Stimulated activated CD8-positive, alpha-beta memory T cell treated with anti-CD3 and anti-CD28 coated beads, Interleukin-4, amount 100 ng/mL, for 1 hour (primary cell): ENCODE measurements at places on chromosomes 1 and 21.

DNA sequence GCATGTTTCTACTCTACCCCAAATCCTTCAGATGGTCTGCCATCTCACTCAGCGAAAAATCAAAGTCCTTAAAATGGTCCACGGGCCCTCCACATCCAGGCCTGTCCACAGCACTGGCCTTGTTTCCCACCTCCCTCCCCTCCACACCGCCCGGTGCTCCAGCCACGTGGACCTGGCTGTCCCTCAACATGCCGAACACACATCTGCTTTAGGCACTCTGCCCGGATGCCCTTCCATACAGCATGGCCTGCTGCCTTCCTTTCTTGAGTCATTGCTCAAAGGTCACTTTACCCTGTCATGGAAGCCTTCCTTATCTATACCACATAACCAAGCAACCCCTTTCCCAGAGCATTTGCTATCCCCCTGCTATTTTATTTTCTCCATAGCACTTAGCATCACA is 143.0 kb downstream of the DNM3 start:
- DNase-seq: no peak

- peak; percentile 6 for DNase-seq
These were observed at the start of gene PTCH2 for GRCh38 chr1:44842862-44843655. Gene PTCH2 (minus strand): TSS chr1:44843253. CDS start chr1:44842932, 321 bp downstream.

- DNase-seq: no peak
These were observed 5.0 kb downstream of the FYB2 start for GRCh38 chr1:56814205-56814604.

DNA sequence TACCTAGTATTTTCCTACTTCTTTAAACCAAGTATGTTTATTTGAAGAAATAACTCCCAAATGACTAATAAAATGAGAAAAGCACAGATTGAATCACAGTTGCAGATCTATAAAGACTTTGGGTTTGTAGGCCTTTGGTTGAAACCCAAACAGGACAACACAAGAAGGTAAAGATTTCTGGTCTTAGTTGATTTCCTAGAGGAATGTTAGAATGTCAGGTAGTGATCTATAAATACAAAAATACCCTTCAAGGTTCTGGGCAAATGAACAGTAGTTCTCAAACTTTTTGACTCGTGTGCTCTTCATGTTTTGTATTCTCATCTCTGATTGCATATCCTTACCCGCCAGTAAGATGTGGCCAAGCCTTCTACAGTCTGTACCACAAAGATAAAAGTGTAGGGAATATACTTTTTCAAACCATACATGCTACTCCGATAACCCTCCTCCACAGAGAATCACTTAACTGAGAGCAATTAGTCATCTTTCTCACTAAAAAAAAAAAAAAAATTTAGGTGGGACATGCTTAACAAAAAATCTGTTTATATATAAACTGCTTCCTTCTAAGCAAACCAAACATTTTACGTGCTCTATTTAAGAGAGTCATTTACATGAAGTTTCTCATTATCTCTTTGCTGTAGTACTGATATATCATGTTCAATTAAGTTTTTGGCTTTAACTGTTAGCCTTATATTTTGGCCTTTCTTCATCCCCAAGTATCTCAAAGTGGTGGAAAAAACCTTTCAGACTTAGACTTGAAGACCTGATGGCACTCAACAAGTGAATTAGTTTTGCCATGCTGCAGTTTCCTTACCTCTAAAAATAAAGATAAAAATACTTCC is 36.0 kb downstream of the CNIH4 start:
- DNase-seq: no peak

- DNase-seq: no peak
These were observed 499 bp upstream of the CRTC2 start for GRCh38 chr1:153958961-153959260.

- no peak for DNase-seq
These were observed 9.5 kb upstream of the C1orf167 start for GRCh38 chr1:11752359-11753088.

GRCh38 chr21:33971492-33972013 is 55.9 kb upstream of the ATP5PO start:
- DNase-seq: no peak

GRCh38 chr1:185244015-185244747 is 72.9 kb downstream of the IVNS1ABP start:
- DNase-seq: no peak

- DNase-seq: no peak
These were observed 442.6 kb upstream of the PRMT6 start for GRCh38 chr1:106613861-106614260.

- DNase-seq: no peak
These were observed 1.4 kb downstream of the DEPDC1 start for GRCh38 chr1:68495532-68495931.

GRCh38 chr1:3190256-3191041 is 121.4 kb downstream of the PRDM16 start:
- DNase-seq: no peak

GRCh38 chr1:214192825-214193643 is 87.9 kb upstream of the SMYD2 start:
- DNase-seq: no peak

- no peak for DNase-seq
These were observed 18.7 kb upstream of the PTGFR start for GRCh38 chr1:78471890-78472620.

GRCh38 chr1:1900883-1901640 is 10.2 kb upstream of the GNB1 start:
- DNase-seq: no peak

DNA sequence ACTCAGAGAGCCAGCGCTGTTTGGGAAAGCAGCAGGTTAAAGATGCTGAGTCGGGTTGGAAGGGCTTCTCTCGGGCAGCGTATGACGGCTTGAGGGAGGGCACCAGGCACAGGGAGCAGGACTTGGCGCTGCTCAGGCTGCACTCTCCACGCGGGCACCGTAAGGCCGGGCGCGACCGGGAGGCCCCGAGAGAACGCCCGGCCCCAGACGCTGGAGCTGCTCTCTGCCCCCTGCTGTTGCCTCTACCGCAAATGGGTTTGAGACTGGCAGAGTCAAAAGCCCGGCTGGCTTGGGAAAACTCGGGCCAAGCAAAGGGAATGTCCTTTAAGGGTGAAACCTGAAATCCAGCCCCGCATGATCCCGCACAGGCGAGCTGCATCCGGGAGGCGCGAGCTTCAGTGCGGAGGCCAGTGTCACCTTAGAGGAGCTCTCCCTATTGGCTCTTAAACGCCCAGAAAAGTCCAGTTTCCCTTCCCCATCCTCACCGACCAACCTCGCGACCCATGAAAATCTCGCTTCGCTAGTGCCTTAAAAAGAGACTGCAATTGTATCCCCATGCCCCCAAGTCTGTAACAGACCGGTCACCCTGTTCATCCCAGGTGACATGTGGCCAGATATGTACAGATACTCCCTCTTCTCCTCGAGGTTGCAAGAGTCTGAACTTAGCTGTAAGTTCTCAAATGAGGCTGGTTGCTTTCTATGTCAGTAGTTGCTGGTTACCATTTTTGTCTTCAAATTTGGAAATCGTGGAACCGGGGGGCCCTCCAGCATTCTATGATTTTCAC is 1.1 kb downstream of the PRRX1 start:
- no peak for DNase-seq

DNA sequence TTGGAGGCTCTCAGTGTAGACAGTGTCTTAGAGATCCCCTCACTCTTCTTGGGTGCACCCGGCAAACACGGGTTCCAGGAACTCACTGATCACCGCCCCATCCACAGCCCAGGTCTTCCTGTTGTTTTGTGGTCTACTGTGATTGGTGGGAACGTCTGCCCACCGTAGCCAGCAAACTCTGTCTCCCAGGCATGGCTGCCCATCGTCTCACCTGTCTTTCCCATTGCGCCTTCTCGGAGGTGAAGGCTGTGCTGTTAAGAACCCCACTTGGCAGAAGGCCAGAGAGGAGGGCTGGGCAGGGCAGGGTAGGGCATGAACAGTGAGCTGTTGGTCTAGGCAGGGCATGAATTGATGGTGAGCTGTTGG is 14.1 kb upstream of the KCNA2 start:
- no peak for DNase-seq

DNA sequence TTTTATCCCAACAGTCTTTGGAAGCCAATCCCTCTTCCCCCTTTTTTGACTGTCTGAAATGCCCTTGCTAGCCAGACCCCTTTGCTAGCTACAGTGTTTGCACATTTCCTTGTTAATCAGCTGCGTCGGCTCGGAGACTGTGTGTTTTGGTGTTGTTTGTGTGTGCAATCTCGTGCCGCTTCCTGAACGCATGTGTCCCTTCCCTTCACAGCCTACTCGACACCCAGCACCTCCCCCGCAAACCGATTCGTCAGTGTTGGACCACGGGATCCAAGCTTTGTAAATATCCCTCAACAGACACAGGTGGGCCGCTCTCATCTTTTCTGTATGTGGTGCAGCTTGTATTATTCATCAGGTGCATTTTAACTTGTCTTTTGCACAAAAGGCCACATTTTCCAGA is 298.7 kb downstream of the TM2D1 start:
- DNase-seq: no peak

GRCh38 chr21:26159869-26160268 is 10.7 kb downstream of the APP start:
- no peak for DNase-seq

GRCh38 chr1:30325085-30325935 is 398.1 kb downstream of the MATN1 start:
- DNase-seq: no peak

DNA sequence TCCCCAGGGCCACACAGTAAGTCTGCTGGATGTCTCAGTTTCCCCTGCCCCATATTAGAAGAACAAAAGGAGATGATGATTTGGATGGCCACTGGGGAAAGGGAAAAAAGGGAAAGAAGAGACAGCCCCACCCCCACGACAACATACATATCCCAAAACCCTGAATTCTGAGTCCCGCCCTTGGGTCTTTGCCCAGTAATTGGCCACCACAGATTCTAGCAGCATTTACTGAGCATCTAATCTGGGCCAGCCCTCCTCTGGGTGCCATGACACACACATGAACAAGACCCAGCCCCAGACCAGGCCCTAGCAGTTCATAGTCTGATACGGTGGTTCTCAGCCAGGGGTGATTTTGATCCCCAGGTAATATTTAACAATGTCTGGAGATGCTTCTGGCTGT is 5.2 kb upstream of the TTC4 start:
- DNase-seq: no peak

DNA sequence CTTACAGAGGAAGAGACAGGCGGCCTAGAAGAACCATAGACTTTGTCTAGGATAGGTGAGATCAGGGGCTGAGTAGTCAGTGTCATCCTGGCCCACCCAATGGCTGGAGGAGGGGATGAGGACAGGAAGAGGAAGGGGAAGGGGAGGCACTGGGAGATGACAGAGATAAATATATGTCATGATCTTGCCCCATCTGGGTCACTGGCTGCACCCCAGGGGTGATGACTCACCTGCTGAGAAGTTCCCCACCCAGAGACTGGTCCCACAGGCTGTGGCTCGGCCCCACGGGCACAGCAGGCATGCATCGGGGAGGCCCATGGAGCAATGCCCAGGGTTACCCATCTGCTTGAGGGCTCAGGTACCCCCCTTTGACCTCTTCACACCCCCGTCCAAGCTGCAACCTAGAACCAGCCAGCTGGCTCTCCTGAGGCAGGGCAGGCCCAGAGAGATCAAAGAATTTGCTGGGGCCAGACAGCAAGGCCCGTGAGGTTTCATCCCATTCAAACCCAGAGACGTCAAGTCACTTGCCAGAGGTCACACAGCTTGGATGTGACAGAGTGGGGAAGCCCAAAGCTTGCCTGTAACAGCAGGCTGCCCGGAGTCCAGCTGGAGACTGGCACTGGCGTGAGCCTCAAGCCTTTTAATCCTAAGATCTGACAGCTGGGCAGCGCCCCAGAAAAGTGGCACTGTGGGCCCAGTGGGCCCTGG is 34.7 kb upstream of the CASZ1 start:
- no peak for DNase-seq

DNA sequence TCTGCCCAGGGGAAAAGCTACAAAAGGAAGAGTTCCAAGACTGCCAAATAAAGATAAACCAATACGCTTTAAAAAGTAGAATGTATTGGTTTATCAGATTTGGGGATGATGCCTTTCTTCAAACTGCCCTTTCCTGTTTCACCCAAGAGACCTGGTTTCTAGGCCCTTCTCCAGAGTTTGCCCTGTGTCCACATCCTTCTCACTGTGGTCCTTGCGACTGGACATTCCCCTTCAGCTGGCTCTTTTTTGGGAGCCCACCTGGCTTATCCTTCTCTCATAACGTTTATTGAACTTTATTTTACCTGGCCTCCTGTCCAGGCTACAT is 490 bp upstream of the CZIB start:
- no peak for DNase-seq

GRCh38 chr1:18549106-18549505 is 68.4 kb downstream of the KLHDC7A start:
- DNase-seq: no peak

DNA sequence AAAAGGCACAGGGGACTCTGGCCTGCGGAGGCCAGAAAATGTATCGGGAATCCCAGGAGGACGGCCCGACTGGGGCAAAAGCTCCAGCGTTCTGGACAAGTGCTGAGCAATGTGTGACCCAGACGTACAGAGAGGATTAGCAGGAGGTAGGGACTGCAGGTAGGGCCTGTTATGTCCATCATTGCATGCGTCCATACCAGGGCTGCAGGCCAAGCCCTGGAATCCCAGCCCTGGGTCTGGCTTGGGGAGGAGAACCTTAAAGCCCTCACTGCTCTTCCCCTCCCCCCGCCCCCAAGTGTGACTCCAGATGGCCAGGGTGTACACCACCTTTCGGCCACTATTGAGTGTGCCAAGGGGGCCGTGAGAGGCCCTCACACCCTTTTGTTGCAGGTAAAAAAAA is 2.0 kb downstream of the RNF207 start:
- DNase-seq: no peak

- DNase-seq: no peak
These were observed 171.1 kb downstream of the TOMM20 start for GRCh38 chr1:234957330-234958065.

DNA sequence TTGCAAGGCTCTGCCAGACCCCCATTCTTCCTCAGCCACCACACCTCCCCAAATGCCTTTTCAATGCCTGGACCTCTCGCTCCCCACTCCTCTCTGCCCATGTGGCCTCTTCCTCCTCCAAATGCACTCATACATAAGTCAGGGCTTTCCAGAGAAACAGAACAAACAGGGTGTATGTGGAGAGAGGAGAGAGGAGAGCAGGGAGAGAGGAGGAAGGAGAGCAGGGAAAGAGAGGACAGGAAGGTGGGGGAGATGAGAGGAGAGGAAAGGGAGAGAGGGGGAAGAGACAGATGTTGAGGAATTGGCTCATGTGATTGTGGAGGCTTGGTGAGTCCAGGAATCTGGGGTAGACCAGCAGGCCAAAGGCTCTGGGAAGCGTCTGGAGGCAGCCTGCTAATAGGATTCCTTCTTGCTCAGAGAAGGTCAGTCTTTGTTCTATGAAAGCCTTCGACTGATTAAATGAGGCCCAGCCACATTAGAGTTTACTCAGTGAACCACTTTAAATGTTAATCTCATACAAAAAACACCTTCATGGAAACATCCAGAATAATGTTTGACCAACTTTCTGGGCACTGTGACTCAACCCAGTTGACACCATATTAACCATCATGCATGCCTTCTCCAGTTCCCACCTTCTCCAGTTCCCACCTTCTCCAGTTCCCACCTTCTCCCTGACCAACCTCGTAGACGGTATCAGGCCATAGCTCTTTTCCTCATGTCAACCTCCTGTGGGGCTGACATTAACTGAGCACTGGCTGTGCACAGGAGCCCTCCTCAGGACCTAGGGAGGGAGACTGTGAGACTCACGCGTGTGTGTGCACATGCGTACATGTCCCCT is 11.3 kb upstream of the LGR6 start:
- no peak for DNase-seq
